ENCODE measurements at places on chromosomes 3 and 15. TPM values are rescaled to one million over a fixed set of nuclear protein-coding genes. Genes with fewer than 3 reads are reported as not detected.

DNA sequence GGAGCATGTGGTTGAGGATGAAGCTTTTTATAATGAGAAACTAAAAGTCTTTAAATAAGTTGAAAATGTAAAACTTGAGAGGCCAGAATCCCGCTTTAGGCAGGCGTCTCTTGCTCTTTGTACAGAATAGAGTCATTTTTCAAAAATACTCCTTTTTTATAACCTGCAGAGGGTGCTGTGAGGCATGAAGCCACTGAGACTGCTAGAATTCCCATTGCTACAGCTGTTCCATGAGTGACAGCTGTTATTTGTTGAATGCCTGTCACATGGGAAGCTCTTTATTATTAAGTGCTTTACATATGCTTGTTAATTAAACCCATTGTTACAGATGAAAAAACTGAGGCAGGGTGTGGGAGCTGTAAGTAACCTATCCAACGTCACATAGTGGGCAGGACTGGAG lies 18.5 kb downstream of the MINAR1 start:
- no peak for DNase-seq

CKMT1A gene
- not detected for total RNA-seq

GRCh38 chr3:152760591-152760990 lies 74.3 kb upstream of the P2RY1 start:
- no peak for DNase-seq

DNA sequence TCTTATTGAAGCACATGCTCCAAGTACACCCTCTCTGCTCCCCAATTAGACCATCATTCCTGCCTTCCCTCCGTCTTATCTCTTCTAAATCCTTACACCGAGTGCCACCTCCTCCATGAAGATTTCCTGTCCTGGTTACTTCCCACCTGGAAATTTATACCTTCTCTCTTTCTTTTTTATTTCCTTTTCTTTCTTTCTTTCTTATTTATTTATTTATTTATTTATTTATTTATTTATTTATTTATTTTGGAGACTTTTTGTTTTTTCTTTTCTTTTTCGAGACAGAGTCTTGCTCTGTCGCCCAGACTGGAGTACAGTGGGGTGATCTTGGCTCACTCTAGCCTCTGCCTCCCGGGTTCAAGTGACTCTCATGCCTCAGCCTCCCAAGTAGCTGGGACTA lies 45.9 kb upstream of the ABHD2 start:
- DNase-seq, result no peak

DNA sequence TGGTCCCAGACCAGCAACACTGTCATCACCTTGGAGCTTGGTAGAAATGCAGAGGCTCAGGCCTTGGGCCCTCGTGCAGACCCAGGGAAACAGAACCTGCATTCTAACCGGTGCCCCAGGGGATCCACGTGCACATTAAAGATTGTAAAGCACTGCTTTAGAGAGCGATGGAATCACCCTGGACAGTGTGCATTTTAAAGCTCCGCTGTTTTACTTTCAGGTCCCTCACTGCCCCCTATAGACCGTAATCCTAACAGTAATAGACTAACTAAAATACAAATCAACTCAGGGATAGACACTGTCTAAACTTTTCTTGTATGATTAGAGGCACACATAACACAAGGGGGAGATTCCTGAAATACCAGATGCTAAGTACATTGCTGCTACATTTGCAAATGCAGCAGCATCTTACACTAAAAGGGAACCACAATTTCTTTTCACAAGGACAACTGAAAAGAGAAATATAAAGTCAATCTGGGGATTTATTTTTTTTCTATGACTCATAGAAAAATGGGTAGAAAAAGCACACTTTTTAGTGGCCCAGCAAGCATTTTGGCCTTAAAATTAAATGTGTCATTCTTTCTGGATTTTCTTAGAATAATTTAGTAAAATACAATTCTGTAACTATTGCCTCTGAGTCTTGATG lies 10.5 kb upstream of the SH3GL3 start:
- DNase-seq, result no peak

ZWILCH gene
- total RNA-seq, result 36.4 TPM

DNA sequence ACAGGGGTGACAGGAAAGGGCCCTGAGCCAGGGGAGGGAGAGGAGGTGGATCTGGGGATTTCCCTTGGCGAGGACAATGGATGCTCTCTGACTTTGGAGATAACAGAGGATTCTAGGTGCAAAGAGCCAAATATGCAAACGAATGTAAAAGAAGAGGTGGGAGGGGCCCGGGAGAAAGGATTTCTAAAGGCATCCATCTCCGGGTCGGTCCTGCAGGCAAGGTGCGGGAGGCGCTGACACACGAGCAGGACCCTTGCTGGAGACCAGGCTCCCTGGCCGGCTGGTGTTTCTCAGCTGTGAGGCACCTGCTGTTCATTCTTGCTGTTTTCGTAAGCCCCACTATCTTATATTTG lies 115.2 kb upstream of the TLE3 start:
- DNase-seq, result no peak

- DNase-seq, result no peak
Observed at GRCh38 chr3:64667887-64668581, 19.8 kb downstream of the ADAMTS9 start.

DNA sequence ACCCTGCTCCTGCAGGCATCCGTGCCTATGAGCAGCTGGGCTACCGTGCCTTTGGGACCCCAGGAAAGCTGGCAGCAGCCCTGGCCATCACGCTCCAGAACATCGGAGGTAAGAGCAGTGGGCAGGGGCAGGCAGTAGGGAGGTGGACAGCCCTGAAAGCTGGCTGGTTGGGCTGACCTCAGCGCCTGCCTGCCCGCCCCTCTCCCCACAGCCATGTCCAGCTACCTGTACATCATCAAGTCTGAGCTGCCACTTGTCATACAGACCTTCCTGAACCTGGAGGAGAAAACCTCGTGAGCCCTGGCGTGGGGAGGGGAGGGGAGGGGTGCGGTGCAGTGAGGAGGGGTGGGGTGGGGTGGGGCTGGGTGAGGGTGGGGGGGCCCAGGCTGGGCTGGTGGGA lies 10.5 kb downstream of the SLC38A3 start:
- DNase-seq, result no peak

GRCh38 chr3:25713341-25713985 lies 48.8 kb upstream of the TOP2B start:
- no peak for DNase-seq

- no peak for DNase-seq
Observed at GRCh38 chr15:59830098-59830497, 141.0 kb upstream of the BNIP2 start.

- DNase-seq, result no peak
Observed at GRCh38 chr3:43031889-43032545, 52.9 kb downstream of the GASK1A start.

ITIH3 gene
- not detected for total RNA-seq

- no peak for DNase-seq
Observed at GRCh38 chr15:35705884-35706585, 160.1 kb upstream of the DPH6 start.

- no peak for DNase-seq
Observed at GRCh38 chr3:145224886-145225285, 936.1 kb downstream of the PLOD2 start.

Measured in MG63 (cell line).